Dorsolateral prefrontal cortex (tissue), 122 donors: ENCODE measurements at places on chromosomes 3 and 15.

DNA sequence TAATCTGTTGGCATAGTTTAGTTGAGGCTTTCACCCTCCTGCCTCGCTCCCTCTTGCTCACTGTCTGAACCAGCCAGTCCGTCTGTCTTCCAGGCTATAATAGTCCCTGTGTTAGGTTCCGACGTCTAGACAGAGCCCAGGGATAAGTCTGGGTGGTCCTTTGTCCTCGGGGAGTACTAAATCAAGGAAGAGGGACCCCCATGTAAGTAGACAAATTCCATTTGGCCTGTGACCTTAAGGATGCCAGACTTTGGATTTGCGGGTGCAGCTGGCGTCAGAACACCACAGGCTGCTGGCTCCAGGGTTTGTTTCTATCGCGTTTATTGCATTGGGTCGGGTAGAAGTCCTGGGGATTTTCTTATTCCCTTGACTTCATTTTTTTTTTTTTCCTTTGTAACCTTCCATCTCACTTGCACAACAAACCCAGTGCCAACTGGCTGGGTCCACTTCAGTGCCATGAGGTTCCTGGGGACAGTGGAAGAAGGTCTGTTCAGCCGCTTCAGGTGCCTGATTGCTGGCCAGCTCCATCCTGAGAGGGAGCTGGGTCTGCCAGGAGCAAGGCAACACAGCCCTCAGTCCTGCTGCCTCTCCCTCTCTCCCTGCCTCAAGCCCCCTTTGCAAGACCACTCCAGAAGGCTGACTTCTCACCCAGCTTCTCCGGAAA lies 95.4 kb upstream of the KLHL25 start:
- DNase-seq, result no peak

DNA sequence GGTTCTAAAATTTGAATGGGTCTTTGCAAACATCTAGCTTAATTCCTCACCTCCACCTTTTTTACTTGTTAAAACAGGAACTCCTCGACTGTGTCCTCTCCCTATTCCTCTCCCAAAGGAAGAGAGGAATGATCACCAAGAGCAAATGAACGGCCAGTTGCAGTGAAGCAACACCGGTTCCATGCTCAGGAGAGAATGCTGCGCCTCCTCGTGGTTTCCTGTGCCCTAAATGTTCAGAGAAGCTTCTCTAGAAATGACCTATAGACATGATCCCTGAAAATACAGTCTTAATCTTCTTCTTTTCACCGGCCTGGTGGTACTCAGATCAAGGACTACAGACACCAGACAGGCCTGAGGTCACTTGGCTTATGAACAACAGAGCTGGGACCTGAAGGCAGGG lies 65.1 kb upstream of the GUCA1C start:
- DNase-seq, result no peak

DNA sequence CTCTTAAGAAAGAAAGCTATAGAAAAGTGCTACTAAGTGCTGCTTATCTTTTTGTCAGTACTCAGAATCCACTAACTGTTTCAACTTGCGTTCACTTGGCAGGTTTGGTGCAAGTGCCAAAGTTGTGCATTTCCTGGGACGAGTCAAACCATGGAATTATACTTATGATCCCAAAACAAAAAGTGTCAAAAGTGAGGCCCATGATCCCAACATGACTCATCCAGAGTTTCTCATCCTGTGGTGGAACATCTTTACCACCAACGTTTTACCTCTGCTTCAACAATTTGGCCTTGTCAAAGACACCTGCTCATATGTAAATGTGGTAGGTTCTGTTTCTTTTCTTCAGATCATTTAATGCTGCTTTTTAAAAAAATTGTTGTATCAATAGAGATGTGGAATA lies 32.6 kb downstream of the GYG1 start:
- DNase-seq, result no peak

DNA sequence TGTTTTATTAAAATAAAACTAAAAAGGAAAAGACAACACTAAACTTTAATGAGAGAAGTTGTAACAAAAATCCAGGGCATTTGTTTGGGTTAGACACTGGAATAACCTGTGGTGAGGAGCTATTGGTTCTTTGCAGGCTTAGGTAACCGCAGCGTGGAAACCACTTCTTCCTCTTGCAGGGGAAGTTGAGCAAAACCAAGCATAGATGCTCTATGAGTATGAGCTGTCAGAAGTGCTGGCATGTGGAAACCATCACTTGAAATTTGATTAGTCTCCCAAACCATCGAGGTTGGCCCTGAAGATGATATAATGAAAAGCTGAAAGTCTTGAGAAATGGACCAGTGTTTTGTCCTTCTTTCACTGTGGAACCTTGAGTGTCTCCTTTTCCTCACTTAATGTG lies 127.1 kb upstream of the RBMS3 start:
- no peak for DNase-seq

DNA sequence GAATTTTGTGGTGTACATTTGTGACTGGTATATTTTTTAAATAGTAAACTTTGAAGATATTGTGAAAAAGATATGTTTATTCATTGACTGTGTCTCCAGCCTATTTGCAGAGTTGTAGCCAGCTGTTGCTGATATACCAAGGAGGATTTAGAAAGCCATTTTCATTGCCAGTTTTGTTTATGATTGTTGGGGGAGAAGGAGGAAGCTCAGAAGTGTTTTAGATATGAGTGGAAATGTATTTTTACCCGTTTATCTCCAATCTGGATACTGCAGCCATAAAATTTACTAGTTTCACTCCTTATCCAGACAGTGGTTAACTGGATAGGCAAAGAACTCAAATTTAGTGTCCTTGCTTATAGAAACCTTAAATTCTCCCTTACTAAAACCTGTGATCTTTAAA lies 18.8 kb downstream of the ATP11B start:
- DNase-seq, result no peak

DNA sequence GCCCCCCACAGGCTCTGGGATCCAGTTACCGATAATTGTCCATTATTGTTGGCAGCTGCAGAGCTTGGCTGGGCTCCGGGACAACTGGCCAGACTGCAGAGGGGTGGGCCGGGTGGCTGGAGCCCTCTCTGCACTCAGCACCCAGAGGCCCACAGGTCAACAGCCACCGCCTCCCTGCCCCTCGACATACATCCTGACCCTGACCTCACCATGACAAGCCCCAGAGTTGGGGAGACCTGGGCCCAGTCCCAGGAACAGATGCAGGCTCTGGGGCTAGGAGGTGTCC lies 22.4 kb downstream of the PTH1R start:
- peak; percentile 61 for DNase-seq

DNA sequence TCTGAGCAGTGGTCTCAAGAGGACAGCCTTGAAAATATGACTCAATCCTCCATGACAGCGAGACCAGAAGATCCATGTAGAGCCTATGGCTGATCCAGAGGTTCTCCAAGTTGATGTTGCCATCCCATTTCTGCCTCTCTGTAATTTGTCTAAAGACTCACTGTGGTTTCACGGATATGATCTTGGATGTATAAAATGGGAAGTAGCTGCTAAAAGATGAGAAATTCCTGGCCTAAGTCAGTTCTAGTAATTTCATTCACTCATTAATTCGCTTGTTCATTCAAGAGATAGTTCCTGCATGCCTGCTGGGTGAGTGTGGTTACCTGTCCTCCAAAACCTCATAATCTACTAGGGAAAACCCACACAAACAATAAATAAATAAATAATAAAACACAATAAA lies 145.9 kb downstream of the TNIK start:
- DNase-seq, result no peak

- no peak for DNase-seq
Measured at GRCh38 chr15:57100136-57100539, 181.7 kb downstream of the TCF12 start.

- no peak for DNase-seq
Measured at GRCh38 chr3:41579861-41580260, 380.6 kb downstream of the CTNNB1 start.

- DNase-seq, result no peak
Measured at GRCh38 chr3:13158408-13158807, 85.2 kb upstream of the IQSEC1 start.

GRCh38 chr15:39171944-39172368 lies 408.9 kb upstream of the THBS1 start:
- no peak for DNase-seq

GRCh38 chr3:62982795-62983455 lies 107.7 kb upstream of the CADPS start:
- DNase-seq, result no peak

DNA sequence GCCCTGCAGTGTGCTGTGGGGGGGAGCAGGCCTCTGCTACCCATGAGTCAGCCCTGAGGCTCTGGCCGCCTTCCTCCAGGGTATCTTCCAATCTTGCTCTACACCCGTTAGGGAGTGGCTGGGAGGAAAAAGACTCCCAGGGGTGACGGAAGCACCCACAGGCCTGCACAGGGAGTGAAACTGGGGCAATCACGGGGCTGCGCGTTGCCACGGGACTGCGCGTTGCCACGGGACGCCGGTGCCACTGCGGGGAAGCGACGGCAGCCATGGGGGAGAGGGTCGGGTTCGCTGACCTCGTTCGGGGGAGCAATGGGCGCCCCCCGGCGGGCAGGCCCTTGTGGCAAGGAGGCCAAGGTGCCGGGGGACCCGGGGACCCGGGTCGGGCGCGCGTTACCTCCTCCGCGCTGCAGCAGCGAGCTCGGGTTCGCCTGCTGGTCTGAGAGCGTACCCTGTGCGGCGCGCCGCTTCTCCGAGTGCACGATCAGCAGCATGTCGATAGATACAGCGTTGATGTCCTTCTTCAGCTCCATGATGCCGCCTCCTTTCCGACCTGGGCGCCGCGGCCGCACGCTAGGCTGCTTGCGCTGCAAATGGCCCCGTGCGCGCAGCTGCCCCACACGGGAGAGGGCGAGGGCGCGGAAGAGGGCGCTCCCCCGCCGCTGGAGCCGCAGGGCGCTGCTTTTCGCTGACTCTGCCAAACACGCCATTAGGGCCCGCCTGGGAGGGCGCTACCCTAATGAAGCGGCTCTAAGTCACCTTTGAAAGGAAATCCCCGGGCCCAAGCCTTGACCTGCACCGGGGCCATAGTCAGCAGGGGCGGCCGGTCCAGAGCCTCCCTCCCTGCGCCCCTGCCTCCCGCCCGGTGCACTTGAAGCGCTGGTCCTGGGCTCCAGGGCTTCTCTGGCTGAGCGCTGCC lies at the start of gene KY:
KY (minus strand) TSS at position 592 of the 916 bp plus-strand sequence; CDS start at position 530, 62 bp downstream.
- DNase-seq, result peak; percentile 37

GRCh38 chr15:69536726-69537512 lies 84.3 kb downstream of the RPLP1 start:
- no peak for DNase-seq

DNA sequence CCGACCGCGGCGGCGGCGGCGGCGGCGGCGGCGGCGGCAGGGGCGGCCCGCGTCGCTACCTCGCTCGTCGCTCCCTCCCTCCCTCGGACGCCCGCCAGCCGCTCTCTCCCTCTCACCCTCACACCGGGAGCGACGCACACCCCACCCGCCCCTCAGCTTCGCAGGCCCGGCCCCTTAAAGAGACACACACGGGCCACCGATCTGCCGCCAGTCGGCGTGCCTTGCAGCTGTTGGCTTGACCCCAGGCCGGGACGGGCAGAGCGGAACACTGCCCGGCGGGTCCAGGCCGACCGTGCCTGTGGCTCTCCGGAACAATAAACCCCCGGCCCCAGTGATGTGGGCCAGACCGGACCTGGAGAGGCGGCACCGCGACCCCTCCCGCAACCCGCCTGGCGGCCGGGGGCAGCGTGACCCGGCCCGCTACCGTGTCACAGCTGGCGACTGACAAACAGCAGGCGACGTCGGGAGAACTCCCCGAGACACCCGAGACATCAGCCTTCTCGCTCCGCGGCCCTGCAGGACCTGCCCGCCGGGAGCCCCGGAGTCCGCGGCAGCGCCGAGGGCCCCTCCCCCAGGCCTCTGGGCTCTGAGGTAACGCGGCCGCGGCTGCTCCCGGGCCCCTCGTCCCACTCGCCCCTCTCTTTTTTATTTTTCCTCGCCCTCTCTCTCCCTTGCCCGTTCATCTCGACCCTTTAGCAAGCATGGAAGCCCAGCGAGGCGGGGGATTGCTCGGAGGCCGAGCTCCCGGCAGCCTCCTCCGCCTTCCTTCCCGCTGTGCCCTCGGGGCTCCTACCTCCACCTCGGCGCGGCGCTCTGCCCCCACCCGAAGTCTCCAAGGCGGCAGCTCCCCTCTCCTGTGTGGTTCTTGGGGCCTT lies at the start of gene SETD2:
SETD2 (minus strand) TSS at position 107 of the 875 bp plus-strand sequence. CDS start 189 bp downstream, outside the sequence.
- peak; percentile 85 for DNase-seq

- DNase-seq, result no peak
Measured at GRCh38 chr15:85748176-85748575, 46.5 kb downstream of the KLHL25 start.

DNA sequence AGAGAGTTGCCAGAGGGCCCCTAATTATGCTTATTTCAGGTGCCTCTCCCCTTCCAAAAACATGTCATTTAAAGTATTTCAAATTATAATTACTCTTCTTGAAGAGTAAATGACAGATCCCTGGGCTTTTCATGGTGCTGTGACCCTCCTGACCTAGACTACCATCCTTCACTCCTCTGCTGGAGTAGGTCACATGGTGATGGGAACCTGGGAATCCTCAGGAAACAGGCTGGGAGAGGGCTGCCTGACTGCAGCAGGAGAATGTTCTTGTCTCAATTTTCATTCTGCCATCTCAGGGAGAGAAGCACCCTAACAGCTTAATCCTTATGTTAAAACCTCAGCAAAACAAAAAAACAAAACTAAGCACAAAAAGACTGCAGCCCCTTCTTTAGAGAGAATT lies 24.6 kb downstream of the PGBD4 start:
- DNase-seq, result no peak

DNA sequence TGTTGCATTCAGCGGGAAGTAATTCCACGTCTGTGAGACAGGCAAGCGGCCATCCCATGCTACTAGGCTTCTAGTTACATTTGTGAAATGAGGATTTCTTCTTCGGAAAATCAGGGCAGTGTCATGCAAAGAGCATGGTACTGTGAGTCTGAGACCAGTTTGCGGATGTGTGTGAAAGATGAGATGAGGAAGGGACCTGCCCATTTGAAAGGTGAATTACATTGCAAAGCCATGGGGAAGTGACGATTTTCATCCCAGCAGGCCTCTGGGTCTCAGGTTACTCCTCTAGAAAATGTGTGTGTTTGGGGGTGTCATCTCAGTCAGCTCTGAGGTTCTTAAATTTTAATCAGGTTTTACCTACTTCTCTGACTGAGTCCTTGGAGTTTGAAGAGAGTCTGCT lies 16.1 kb downstream of the TLE3 start:
- no peak for DNase-seq

DNA sequence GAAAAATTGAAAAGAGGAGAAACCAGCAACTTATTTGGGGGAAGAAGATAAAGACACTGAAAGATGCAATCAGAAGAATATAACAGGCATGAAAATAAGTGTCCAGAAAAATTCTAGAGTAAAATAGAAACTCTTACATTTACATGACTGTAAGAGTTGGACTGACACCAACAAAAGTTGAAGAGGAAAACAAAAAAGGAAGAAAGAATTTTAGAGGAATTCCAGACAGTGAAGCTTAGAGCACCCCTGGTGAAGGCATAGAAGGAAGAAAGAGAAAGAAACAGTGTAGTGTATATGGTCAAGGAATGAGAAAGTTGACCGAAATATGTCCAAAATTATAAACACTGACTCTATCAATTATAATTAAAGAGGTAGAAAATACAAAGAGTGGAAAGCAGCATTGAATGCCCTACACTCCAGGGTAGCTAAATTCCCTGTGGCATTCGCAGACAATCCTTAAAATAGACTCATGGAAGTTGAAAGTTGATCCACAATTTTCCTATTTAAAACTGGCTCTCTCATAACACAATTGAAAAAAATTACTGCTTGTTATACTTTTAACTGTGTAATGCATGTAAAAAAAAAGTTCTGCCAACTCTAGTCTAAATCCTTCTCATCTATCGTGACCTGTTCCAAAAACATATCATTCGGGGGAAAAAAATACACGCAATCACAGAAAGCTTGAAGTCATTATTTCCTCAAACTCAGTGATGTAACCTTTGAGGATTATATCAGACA lies 102.6 kb upstream of the ABI3BP start:
- no peak for DNase-seq
